ENCODE measurements at places on chromosomes 2 and 18.

DNA sequence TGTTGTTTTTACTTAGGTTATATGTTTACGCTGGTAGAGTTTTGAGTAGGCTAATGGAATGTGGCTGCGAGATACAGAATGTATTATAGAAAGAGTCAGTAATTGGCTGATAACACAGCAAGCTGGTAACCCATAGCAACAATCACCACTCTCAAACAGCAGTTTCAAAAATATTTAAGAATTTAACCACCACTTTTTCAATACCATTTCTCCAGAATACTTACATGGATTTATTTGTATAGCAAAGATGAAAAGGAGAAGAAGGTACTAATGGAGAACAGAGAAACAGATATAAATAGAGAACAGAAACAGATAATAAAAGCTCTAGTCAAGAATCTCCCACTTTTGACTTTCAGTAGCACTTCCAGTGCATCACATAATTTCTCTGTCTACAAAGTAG is 188.3 kb upstream of the SLC39A10 start:
- DNase-seq = no peak

DNA sequence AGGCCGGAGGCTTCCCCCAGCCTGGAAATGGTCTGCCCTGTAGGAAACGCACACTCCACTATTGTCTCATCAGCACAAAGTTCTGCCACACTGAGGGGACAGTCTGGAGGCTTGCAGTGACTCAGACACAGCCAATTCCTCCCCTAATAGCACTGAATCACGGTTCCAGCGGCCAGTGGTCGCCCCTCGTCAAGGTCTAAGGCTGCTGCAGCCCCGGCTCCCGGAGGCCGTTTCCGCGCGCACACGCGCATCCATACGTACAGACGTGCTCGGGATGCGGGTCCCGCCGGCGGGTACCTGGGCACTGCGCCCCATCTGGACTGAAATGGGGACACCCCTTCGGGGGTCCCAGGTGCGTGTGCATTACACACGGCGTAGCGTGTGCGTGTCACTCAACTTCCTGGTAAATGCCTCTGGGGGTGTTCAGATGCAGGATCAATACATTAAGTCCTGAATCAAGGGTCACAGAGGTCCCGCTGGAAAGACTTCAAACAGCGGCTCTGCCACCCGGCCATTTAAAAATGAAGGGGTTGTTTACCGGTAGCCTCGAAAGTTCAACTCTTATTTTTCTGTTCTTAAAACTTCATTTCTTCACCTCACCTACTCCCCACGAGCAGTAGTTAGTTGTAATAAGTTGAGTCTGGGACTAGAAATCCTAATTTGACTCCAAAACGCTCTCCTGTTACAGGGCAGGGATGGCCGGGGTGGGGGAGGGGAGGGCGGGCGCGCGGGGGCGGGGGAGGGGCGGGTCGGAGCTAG is 572 bp upstream of the ZNF516 start:
- no peak for DNase-seq

DNA sequence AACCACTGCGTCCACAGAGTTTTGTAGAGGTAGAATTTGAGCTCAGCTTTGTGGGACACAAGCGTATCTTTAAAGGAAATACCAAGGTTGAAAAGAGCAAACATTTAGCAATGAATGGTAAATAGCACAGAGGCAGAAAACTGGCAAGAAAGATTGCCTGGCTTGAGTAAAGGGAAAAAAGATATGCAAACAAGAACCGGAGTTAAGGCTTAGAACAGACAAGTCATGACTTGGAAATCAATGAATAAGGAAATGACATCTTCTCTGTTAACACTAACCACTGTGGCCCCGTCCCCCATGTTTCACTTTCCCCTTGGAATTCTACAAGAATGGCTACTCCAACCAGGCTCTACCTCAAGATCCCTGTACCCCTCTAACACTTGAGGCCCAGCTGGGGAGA is 3.8 kb downstream of the STAM2 start:
- DNase-seq = no peak

DNA sequence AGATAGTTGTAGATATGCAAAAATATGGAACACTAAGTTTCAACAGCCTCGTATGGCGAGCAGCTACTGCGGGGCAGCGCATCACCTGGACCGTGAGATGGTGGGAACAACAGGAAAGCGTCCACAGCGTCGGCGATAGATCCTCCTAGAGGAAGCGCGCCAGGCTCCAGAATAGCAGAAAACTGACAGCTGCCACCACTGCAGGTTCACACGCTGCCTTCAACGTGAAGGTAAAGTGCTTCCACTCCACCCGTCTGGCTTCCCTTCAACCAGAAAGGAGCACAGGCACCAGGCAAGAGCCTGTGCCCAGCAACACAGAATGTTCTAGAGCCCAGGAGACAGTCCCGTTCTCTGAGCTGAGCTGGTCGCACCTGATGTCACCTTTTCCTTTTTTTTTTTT is 20.0 kb downstream of the FBXO48 start:
- DNase-seq = no peak

GRCh38 chr2:82075875-82076274 is 1771.3 kb upstream of the LRRTM1 start:
- no peak for DNase-seq

DNA sequence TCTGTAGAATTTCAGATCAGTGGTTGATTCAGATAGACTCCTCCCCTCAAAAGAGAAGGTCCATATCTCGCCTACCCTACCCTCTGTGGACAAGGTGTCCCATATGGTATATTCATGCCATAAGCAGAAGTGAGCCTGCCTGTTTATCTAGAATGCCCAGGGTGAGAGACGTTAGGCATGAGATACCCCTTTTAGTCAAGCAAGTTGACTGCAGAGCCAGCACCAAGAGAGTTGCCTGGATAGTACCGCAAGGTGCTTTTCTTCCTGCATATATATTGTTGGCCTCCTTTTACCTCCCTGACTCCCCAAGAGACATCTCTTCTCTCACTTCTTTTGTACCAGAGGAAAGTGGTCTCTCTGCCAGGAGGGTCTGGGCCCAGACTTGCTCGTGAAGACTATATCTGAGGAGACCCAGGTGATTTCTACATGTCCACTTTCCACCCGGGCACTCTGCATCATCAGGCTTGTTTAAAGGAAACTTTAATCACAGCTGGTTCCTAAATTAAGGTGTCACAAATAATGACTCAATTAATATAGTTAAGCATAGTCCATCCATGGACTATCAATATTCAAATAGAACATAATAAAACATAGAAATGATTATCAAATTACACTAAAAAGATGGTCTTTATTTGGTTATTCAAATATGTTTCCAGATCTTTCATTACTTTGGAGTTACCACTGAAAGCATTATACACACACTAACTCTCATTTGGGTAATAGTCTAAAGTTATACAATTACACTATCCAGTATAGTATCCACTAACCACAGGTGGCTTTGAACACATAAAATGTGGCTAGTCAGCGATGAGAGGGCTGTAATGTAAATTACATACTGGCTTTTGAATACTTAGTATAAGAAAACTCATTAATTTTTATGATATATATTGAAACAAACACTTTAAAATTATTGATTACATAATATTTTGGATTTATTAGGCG is 4.1 kb downstream of the ITGA4 start:
- no peak for DNase-seq

DNA sequence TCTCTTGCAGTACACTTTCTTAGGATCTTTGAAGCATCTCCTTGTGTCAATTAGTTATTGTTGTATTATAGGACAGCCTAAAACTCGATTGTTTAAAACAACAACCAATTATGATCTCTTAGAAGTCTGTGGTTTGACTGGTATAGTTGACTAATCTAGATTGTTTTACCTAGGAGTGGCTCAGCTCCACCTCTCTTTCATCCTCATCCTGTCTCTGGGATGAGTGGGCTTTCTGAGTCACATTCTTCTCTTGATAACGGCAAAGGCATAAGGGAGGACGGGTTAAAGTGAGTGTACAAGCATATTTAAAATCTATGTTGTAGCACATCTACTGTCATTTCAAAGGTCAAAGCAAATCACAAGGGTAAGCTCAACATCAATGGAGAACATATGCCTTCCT is 102.3 kb upstream of the GULP1 start:
- DNase-seq = no peak

DNA sequence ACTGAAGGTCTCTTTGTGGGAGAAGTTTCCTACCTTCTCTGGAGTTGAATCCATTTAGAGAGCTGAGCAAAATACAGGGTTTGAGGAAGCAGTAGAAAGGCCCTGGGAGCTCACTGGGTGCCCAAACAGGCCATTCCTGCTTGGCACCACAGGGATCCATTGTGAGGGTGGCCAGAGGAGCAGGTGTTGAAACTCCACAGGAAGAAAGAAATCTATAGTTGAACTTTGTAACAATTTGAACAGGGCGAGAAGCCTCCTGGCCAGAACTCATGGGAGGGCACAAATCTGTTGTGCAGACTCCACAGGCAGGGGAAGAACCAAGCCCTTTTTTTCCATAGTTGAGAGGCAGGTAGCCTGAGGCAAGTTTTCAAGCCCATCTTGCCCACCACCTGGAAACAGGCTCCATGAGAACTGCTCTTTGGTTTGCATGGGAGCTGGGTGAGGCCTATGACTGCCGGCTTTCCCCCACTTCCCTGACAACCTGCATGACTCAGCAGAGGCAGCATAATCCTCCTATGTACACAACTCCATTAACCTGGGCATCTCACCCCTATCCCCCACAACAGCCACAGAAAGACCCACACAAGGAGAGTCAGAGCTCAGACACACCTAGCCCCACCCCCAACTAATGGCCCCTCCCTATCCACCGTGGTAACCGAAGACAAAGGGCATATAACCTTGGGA is 1053.0 kb downstream of the TSN start:
- DNase-seq = no peak

DNA sequence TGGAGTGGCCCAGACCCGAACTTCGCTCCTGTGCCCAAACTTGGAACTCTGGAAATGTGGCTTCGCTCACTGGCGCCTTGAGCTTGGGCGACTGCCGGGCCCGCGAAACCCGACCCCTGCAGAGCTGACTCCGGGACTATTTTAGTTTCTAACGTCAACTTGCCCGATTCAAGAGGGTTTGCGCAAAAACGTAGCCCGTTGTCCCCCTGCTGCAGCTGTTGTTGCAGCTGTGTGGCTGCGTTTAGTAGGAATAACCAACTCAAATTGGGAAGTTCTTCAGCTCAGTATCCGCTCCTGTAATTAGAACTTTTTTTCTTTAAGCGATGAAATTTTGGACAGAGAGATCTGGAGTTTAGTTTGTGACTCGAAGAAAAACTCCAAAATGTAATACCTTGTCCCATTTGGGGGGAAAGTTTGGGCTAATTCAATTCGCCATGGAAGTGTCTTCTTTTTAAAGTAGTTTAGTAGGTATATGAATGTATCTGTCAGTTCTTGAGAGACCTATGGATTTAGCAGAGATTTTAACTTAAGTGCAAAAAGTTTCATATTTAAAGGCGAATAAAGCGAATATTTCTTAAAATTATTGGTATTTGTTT is 559 bp downstream of the MYL12A start:
- no peak for DNase-seq

DNA sequence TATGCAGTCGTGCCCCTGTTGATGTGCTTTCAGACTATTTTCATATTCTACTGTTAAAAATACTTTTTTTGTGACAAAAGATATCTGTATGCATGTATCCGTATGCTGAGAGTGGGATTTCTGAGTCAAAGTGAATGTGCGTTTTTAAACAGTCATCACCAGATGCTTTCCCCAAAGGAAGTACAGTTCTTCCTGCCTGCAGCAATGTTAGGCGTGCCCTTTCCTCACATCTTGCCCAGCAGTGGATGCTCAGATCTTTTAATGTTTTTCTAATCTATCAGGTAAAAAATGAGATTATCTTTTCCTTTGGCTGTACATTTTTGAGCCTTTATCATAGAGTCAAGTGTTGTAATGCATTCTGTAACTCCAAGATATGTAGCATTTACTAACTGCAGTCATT is 111.7 kb downstream of the PTPRM start:
- no peak for DNase-seq

DNA sequence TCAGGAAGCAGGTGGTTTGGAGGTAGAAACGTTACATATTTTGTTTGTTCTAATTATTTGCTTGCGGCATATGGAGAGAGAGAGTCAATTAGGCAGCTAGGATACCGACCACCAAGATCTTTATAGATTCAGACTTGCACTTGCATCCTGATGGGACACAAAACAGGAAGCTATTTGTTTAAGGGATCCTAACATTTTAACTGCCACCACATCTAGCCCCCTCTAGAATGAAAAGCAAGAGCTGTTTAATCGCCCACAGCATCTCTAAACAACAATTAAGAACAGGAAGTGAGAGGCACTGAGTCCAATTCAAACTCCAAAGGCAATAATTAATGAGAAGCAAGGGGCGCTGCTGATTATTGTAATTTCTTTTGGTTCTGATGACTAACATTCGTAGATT is 182.0 kb upstream of the LINC00305 start:
- DNase-seq = no peak

GRCh38 chr2:241226723-241227572 is 38.5 kb downstream of the ANO7 start:
- DNase-seq = no peak

DNA sequence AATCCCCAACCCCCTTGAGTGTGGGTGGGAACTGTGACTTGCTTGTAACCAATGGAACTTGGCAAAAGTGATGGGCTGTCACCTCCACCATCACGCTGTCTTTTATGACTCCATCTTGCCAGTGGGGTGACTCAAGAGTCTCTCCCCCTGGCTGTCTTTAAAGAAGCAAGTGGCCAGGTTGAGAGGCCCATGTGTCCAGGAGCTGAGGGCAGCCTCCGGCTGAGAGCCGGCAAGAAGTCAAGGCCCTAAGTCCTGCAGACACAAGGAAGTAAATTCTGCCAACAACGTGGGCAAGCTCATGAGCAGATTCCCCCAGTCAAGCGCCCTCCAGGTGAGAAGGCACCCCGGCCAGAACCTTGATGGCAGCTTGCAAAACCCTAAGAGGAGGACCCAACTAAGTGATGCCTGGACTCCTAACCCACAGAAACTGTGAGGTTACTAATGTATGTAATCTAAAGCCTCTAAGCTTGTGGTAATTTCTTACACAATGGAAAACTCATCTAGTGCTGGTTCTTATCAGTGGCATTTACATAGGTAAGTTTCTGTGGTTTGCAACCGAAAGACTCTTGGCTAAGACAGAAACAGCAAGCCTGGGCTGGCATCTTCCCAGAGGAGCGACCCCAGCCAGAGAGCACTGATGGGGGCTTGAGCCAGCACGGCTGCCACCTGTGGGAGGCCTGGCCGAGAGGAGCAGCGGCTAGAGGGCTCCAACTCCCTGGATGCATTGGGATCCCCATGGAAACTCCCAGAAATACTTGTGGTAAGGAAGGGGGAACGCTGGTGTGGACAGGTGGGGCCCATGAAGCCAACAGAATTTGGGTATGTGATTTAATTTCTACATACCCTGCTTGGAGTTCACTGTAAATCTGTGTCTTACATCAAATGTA is 49.3 kb downstream of the CIB4 start:
- DNase-seq = no peak

- DNase-seq = no peak
Observed at GRCh38 chr2:183536290-183536689, 412.0 kb downstream of the NUP35 start.

DNA sequence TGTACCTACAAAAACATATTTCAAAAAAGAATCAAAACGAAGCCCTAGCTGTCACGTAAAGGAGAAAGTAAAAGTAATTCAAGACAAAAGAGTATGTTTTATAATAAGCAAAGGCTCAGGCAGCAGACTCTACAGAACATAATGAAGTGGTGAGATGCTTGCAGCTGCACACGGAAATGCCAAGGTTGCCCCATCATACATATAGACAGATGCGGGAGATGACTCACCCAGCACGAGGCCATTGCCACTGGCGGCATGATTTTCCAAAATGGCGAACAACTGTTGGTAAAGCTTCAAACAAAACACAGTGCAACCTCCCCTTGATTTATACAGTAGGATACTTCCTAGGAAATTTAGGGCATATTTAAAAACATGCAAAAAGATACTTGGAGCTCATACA is 26.0 kb upstream of the C1QL2 start:
- DNase-seq = no peak
